ENCODE measurements at places on chromosomes 12 and 14.

- DNase-seq: no peak
Observed at GRCh38 chr14:72573725-72574417, 320.0 kb downstream of the DPF3 start.

DNA sequence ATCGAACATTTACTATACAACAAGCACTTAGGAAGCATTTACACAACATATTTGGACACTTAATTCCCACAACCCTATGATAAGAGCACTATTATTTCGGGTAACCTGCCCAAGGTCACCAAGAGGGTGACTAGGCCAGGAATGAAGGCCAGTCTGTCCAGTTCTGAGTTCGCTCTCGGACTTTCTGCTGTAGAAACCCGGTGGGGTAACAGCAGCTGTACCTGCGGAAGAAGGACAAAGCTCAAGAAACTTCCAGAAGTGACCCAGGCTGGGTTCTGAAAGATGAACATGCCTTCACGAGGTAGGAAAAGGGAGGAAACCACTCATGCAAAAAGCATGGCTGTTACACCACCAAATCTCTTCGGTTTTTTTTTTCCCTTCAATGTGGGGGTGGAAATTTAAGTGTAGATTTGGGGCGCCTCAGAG lies 10.8 kb downstream of the PLA2G1B start:
- DNase-seq: no peak

DNA sequence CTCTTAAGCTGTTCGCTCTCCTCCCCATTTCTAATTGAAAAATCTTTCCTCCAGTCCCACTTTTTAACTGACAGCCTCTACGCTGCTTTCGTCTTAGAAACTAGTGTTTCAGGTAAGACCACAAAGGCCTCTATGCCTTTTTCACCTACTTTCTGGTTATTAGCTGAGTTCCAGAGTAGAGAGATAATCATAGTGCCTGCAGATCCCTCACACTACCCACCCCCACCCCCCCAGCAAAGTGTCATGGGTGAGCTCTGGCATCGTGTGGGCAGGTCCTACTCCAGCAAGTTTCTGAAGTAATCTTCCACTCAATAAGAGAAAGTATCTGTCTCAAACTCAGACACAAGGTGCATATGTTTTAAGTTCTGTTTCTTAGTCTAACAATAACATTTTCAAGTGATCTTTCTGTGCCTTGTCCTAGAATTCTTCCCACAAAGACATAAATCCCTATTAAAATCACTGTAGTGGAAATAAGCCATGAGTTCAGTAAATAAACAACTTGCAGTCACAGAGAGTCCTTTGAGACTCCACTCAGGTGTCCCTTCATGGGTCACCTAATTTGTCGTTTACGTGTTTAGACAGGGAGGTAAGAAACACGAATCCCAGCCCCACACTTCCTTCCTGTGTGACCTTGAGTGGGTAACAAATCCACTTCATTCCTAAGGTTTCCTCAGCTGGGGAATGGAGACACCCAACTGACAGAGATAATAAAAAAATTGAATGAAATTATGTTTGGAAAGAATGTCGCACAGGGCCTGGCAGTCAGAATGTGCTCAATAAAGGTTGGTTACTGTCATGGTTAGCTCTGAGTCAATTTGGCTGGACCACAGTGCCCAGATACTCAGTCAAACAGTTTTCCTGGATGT lies 228.9 kb upstream of the CAND1 start:
- no peak for DNase-seq

DNA sequence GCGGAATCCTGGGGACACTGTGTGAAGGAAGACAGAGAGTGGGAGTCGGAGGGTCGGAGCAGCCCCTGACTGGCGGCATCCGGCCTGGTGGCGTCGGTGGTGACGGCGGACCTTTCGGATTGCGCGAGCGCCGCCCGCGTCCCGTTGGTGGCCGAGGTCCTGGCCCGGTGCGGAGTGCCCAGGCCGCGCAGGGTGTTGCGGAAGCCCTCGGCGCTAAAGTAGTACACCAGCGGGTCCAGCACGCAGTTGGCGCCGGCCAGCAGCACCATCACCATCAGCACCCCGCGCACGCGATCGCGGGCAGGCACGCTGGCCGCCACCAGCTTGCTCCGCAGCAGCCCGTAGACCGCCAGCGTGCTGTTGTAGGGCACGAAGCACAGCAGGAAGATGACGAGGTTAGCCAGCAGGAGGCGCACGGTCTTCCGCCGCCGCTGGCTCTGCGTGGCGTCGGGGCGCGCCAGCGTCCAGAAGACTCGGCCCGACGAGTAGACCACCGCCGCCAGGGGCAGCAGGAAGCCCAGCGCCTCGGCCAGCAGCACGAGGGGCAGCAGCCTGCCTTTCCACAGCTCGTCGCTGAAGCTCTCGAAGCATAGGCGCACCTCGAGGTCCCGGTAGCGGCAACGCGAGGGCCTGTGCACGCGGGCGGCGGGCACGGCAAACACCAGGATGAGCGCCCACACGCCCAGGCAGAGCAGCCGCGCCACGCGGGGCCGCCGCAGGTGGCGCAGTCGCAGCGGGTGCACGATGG lies 13.1 kb upstream of the CHD4 start:
- peak; percentile 32 for DNase-seq

DNA sequence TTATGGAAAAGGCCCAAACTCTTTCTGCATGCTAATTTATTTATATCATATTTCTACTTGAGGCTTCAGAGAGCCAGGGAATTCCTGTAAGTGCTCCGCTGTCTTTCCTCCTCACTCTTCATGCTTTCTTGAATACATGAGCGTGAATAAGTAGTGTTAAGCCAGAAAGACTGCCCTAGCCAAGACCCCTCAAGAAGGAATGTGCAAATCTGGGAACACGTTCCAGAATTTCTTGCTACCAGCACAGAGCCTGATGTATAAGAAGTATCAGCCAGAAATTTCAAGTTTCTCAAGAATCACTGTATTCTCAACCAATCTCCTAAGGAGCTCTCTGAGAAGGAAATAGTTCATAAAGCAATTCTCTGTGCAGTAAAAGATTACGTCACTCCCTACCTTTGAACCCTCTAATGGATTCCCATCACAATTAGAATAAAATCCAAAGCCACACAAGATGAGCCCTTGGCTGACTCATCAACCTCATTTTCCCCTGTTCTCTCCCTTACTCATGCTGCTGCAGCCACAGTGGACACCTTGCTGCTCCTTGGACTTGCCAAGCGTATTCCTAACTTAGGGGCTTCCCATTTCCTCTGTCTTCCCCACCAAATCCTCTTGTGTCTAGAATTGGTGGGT lies 6.9 kb upstream of the TSPAN8 start:
- no peak for DNase-seq

DNA sequence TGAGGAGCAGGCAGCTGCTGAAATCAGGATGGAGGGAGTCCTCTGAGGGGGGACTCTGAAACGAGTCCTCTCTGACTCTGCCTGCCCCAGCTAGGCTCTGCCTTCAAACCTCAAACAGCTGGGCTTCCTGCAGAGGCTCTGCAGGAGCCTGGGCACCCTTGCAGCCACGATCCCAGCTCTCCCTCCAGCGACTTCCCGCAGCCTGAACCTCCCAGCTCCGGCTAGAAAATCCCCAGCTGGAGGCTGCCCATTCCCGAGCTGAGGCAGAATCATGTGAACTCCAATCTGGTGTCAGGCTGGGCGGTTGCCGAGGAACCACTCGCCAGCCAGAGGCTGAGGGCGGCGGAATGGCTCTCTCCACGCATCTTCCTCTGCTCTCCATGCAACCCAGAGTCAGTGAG lies at the start of gene GPR68:
Gene GPR68, minus strand, starts transcription at position 204 of the 401 bp plus-strand sequence. CDS start 9,654 bp downstream, outside the sequence.
- no peak for DNase-seq

DNA sequence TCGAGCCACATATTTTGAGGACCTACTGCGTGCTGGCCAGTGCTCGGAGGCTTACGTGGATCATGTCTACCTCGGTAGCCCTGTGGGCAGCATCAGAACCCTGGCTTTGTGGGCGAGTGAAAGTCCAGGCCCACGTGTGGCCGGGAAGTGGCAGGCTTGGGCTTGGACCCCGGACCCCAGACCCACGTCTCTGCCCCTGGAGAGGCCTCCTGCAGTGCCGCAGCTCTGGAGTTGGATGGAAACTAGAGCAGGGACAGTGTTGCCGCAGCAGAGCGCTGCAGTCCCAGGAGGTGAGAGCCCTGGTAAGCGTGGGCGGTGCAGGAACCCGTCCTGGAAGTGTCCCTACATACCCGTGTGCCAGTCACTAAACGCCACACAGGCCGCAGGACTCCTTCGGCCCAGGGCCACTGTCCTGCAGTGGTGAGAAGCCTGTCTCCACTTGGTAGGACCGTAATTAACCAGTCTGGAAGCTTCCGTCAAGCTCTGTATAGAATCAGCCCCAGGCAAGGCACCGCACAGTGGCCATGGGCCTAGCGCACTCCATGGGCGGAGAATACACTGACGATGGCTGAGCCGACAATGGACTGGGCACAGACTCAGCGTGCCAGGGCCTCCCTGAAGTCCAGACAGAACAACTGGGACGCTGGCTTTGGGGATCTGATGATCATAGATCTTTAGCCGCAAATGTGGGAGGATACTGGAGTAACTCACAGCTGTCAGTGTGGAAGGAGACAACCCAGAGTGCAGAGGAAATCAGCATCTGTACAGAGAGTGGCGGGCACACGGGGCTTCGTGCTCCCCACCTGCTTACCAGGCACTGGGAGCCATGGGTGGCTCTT lies 219.5 kb downstream of the KIF26A start:
- DNase-seq: no peak

DNA sequence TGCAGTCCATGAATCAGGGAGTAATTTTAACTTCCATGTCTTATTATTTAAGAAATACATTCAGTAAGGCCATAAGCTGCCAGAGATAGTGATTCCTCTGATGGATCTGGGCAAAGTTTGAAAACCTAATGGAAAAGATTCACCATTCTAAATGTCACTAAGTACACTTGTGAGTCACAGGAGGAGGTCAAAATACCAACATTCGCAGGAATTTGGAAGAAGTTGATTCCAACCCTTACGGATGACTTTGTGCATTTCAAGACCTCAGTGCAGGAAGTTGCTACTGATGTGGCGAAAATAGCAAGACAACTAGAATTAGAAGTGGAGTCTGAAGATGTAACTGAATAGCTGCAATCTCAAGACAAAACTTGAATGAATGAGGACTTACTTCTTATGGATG lies 69.8 kb downstream of the OSBPL8 start:
- no peak for DNase-seq

GRCh38 chr14:102688290-102688689 lies 89.0 kb upstream of the TRAF3 start:
- DNase-seq: no peak

DNA sequence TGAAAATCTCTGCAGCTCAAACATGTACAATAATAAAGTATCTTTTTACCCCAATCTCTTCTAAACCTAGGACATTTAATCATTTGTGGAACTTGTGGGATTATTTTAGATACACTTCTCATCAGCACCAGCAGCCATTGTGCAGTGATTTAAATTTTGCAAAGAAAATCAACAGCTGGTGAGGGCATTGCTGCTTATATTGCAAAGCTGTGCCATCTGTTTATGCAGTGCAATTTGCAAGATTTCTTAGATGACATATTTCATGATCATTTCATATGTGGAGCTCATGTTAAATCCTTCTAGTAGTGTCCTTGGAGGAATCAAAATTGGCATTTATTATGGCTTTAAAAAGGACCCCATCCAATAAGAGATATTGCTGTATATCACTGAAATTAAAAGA lies 320.7 kb downstream of the BTG1 start:
- DNase-seq: no peak

DNA sequence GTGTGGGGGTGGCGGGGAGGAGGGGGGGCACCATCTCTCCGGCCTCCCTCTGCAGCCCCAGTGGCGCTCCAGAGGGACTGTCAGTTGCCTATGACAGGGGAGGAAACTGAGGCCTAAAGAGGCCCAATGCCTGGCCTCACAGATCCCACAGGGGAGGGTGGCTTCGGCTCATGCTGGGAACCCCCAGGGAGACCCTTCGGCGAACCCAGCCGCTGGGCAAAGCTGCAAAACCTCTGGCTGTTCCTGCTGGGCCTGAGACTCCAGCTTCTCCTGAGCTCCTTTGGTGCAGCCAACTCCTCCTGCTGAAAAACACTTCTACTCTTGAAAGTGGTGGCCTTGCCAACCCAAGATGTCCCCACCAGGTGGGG lies 170.1 kb upstream of the RTL1 start:
- DNase-seq: no peak

- no peak for DNase-seq
Observed at GRCh38 chr12:92136026-92136730, 9.5 kb downstream of the BTG1 start.

- no peak for DNase-seq
Observed at GRCh38 chr14:89957376-89957775, 1.6 kb downstream of the TDP1 start.

DNA sequence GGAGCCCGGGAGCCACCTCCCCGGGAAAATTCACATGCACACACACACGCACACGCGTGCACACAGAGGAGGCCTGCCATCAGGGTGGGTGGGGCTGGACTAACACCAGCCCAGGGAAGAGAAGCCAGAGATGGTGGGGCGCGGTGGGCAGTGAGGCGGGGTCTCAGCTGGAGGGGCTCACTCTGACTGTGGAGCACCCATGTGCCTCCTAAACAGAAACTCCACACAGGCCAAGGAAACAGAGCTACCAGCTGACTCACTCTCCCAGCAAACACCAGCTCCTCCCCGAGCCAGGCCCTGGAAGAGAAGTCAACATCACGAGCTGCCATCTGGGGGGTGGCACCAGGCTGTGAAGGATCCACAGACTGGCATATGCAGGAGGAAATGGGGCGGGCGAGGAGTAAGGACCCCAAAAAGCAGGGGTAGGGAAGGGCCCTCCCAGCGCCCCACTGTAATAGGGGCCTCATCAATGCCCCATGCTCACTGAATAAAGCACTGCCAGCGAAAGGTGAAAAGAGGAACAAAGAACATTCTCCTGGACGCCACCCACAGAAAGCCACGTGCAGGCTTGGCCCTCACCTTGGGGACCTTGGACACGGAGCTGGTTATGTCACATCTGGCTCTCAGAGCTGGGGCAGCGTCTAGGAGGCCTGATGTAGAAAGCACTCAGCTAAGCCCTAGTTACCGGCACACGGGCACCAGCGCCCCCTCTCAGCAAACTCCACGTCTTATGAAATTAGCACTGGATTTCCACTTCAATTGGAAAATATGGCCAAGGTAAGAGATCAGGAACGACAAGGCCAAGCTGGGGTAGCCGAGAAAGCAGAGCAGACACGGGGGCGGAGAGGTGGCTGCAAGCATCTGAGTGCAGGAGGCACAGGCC lies 8.4 kb upstream of the INF2 start:
- DNase-seq: no peak

GRCh38 chr12:120710805-120711296 lies 593 bp downstream of the UNC119B start:
- no peak for DNase-seq

GRCh38 chr14:54116972-54117371 lies 160.3 kb upstream of the BMP4 start:
- DNase-seq: no peak

DNA sequence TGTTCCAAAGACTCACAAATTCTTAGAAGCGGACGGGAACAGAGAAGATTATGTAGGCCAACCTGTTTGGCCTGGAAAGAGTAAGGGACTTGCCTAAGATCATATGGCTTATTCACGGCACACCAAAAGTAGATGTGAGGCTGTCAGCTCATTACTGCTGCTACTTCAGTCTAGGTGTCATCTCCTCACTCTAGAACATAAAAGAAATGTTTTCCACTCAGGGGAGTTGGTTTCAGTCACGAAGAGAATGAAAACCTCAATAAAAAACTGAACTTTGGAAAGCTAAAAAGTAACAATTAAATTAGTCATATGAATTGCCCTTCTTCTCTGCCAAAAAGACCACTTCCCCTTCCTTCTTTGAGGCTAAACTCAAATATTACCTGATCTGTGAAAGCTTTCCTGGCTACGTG lies 658 bp upstream of the CEP128 start:
- DNase-seq: no peak

All from activated CD4-positive, alpha-beta T cell treated with anti-CD3 and anti-CD28 coated beads, Interleukin-2, amount 50 U/mL, for 4 hours (primary cell).